Keratinocyte (primary cell): ENCODE measurements at places on chromosomes 5 and 9.
A peak's percentile ranks its signal among the peaks of the same experiment; 100 is the strongest.

- peaks cover 3% of the 10 kb centered on the region for H3K27me3 ChIP-seq
- no peak overlapping the region for H3K27ac ChIP-seq
- H3K36me3 ChIP-seq, result peaks cover 14% of the 10 kb centered on the region
- no peak overlapping the region for H3K4me3 ChIP-seq
- no peak for DNase-seq
- H3K4me1 ChIP-seq, result peaks cover 7% of the 10 kb centered on the region
Observed at GRCh38 chr5:141861194-141861593, 17.0 kb downstream of the PCDH1 start.

GRCh38 chr5:160956051-160956450 lies 104.0 kb upstream of the ATP10B start:
- peaks cover 21% of the 10 kb centered on the region for H3K4me1 ChIP-seq
- DNase-seq, result no peak
- H3K4me3 ChIP-seq, result no peak overlapping the region
- H3K27me3 ChIP-seq, result no peaks in the 10 kb centered on the region

DNA sequence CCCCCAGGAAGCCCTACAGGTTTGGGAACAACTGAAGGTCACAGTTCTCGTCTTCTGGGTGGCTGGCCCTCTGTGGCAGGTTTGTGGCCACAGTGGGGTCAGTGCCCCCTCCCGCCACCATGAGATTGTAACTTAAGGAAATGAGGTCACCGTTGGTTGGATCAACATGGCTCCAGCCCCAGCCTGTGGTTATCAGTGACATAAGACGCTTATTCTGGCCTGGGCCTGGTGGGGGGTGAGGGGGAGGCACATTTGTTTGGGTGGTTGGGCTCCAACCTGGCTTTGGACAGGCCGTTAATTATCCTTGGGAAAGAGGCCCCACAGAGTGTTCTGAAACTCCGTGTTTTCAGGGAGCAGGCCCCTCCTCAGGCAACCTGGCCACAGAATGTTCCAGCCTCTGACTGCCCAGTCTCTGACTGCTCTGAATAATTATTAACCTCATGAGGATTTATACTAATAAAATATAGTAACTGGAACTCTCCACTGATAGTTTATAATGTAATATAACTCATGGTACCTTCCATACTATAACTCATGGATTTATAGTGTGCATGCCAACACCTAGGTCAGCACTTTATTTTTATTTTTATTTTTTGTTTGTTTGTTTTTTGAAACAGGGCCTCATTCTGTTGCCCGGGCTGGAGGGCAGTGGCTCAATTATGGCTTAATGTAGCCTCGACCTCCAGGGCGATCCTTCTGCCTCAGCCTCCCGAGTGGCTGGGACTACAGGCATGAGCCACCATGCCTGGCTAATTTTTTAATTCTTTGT lies 58.0 kb upstream of the RPL26L1 start:
- H3K27me3 ChIP-seq, result no peaks in the 10 kb centered on the region
- peak overlapping the region; percentile 89 for H3K27ac ChIP-seq
- H3K4me1 ChIP-seq, result peaks cover 62% of the 10 kb centered on the region
- no peak overlapping the region for H3K4me3 ChIP-seq
- no peak for DNase-seq
- H3K36me3 ChIP-seq, result peaks cover 18% of the 10 kb centered on the region

GRCh38 chr9:3014178-3014577 lies 170.3 kb upstream of the PUM3 start:
- no peak overlapping the region for H3K4me3 ChIP-seq
- H3K4me1 ChIP-seq, result no peaks in the 10 kb centered on the region
- no peaks in the 10 kb centered on the region for H3K27me3 ChIP-seq
- H3K36me3 ChIP-seq, result no peaks in the 10 kb centered on the region

DNA sequence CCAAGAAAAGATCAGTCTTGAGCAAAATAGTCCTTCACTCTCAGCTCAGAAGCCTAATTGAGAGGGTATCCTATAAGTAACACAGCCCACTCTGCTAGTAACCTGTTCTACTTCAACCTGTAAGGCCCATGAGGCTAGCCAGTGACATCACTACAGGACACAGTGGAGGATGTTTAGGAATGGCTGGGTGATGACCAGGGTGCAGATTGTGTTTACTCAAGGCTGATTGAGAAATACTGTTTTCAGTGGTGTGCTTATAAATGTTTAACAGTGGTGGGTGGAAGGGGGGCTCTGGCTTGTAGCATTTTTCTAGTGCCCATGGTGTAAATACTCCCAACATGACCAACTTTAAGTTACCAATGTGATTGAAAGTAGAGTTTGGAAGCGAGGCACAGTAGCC lies 159.8 kb upstream of the CCDC152 start:
- no peak overlapping the region for H3K4me3 ChIP-seq
- no peaks in the 10 kb centered on the region for H3K27me3 ChIP-seq
- H3K36me3 ChIP-seq, result no peaks in the 10 kb centered on the region
- peaks cover 7% of the 10 kb centered on the region for H3K4me1 ChIP-seq
- no peak overlapping the region for H3K27ac ChIP-seq

GRCh38 chr9:92141144-92142129 lies 26.2 kb upstream of the SPTLC1 start:
- H3K36me3 ChIP-seq, result no peaks in the 10 kb centered on the region
- peaks cover 16% of the 10 kb centered on the region for H3K27me3 ChIP-seq
- no peak overlapping the region for H3K27ac ChIP-seq
- H3K4me1 ChIP-seq, result peaks cover 7% of the 10 kb centered on the region

- DNase-seq, result no peak
- H3K4me3 ChIP-seq, result no peak overlapping the region
- no peak overlapping the region for H3K27ac ChIP-seq
- peaks cover 11% of the 10 kb centered on the region for H3K27me3 ChIP-seq
- peaks cover 15% of the 10 kb centered on the region for H3K4me1 ChIP-seq
Observed at GRCh38 chr9:126857261-126857960, 3.0 kb upstream of the ZBTB34 start.

DNA sequence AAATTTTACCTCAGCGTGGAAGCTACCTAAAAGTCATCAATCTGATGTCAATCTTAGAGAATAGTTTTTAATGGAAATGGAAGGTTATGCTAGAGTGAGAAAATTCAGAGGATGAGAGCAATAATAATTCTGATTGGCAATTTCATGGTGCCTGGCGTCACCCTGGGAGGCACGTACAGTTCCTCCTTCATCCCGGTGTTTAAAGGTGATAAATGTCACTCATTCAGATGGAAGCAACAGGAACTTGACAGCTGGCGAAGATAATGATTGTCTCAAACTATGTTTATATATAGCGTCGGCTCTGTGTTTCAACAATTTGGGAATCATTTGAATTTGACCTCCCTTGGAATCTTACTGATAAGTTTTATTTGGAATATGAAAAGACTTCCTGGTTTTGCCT lies 108.4 kb downstream of the MED10 start:
- no peaks in the 10 kb centered on the region for H3K4me1 ChIP-seq
- no peak for DNase-seq
- no peak overlapping the region for H3K4me3 ChIP-seq
- no peaks in the 10 kb centered on the region for H3K36me3 ChIP-seq

GRCh38 chr5:8291641-8292040 lies 422.7 kb downstream of the MTRR start:
- no peak overlapping the region for H3K4me3 ChIP-seq
- no peaks in the 10 kb centered on the region for H3K36me3 ChIP-seq

GRCh38 chr5:33433303-33434240 lies 7.2 kb upstream of the TARS1 start:
- H3K36me3 ChIP-seq, result no peaks in the 10 kb centered on the region
- H3K4me3 ChIP-seq, result no peak overlapping the region
- DNase-seq, result no peak
- H3K27ac ChIP-seq, result no peak overlapping the region
- peaks cover 4% of the 10 kb centered on the region for H3K4me1 ChIP-seq

GRCh38 chr5:138980441-138980840 lies 105.3 kb upstream of the LRRTM2 start:
- no peak overlapping the region for H3K27ac ChIP-seq
- H3K4me3 ChIP-seq, result no peak overlapping the region
- peaks cover 1% of the 10 kb centered on the region for H3K36me3 ChIP-seq
- no peak for DNase-seq
- H3K27me3 ChIP-seq, result no peaks in the 10 kb centered on the region

- DNase-seq, result no peak
- H3K36me3 ChIP-seq, result peaks cover 3% of the 10 kb centered on the region
- no peak overlapping the region for H3K4me3 ChIP-seq
- H3K27ac ChIP-seq, result no peak overlapping the region
- no peaks in the 10 kb centered on the region for H3K27me3 ChIP-seq
Observed at GRCh38 chr9:106961623-106962022, 98.7 kb downstream of the ZNF462 start.

- no peak for DNase-seq
- no peak overlapping the region for H3K4me3 ChIP-seq
- no peak overlapping the region for H3K27ac ChIP-seq
- H3K36me3 ChIP-seq, result no peaks in the 10 kb centered on the region
Observed at GRCh38 chr9:130531670-130532069, 47.7 kb upstream of the FUBP3 start.

- no peaks in the 10 kb centered on the region for H3K36me3 ChIP-seq
- H3K27ac ChIP-seq, result no peak overlapping the region
- H3K4me3 ChIP-seq, result no peak overlapping the region
- DNase-seq, result no peak
- peaks cover 17% of the 10 kb centered on the region for H3K27me3 ChIP-seq
- H3K4me1 ChIP-seq, result no peaks in the 10 kb centered on the region
Observed at GRCh38 chr5:135625961-135626360, 47.2 kb upstream of the CXCL14 start.

GRCh38 chr9:126388964-126389708 lies 62.5 kb downstream of the MVB12B start:
- H3K4me1 ChIP-seq, result peaks cover 15% of the 10 kb centered on the region
- no peak for DNase-seq
- no peak overlapping the region for H3K4me3 ChIP-seq

GRCh38 chr9:91465420-91465819 lies 41.8 kb upstream of the NFIL3 start:
- H3K27ac ChIP-seq, result no peak overlapping the region
- no peak overlapping the region for H3K4me3 ChIP-seq
- peaks cover 5% of the 10 kb centered on the region for H3K27me3 ChIP-seq

DNA sequence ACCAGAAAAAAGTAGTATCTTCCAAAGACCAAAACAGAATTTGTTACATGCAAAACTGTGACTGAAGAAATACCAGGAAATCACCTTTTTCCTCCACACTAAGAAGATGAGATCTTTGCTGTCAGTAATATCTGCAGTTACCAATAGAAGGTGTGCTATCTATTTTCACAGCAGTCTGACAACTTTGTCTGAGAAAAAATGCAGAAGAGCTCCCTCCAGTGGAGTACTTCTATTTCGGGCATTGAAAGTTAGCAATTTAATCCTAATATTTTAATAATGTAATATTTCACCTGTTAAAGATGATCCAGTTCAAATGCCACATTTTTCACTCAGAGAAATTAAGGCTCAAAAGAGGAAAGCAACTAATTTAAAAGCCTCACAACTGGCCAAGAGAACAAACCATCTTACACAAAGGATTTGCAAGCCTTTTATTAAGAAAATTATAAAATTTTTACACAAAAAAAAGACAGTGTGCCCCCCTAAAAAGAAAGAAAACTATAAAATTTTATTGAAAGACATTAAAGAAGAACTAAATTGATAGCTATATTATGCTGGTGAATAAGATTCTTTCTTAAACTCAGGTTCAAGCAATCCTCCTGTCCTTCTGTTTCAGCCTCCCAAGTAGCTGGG lies 50.6 kb downstream of the DEPDC1B start:
- no peak overlapping the region for H3K27ac ChIP-seq
- no peak overlapping the region for H3K4me3 ChIP-seq
- no peaks in the 10 kb centered on the region for H3K36me3 ChIP-seq
- DNase-seq, result no peak
- no peaks in the 10 kb centered on the region for H3K27me3 ChIP-seq

DNA sequence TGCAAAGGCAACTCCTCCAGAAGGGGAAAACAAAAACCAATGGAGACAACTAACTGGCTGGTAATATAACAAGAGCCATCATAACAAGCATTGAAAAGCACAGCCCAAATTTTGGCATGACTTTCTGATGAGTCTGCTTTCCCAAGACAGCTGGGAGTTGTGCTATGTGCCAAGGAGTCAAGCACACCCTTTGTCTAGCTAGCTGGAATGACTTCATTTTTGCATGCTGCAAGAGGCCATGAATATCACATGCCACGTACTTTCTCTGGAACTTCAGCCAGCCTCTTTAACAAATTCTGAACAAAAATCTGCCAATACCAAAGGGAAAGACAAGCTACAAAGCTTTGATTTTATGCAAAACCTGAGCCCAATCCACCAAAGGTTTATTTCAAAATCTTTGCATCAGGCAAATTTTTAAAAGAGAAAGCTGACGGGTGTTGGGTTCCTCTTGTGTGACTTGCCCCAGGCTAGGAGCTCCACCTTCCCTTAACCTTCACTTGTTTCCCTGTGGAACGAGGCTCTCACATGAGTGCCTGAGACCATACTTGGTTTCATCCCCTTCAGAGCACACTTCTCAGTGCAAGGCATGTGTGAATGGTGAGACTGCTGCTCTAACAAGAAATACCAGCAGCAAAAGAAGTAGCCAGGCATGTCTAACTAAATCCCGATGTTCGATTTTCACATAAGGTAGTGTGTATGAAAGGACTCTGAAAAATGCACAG lies 47.3 kb downstream of the S1PR3 start:
- no peak overlapping the region for H3K27ac ChIP-seq
- peaks cover 15% of the 10 kb centered on the region for H3K4me1 ChIP-seq
- no peak overlapping the region for H3K4me3 ChIP-seq
- no peaks in the 10 kb centered on the region for H3K36me3 ChIP-seq
- no peaks in the 10 kb centered on the region for H3K27me3 ChIP-seq
- DNase-seq, result peak; percentile 73

DNA sequence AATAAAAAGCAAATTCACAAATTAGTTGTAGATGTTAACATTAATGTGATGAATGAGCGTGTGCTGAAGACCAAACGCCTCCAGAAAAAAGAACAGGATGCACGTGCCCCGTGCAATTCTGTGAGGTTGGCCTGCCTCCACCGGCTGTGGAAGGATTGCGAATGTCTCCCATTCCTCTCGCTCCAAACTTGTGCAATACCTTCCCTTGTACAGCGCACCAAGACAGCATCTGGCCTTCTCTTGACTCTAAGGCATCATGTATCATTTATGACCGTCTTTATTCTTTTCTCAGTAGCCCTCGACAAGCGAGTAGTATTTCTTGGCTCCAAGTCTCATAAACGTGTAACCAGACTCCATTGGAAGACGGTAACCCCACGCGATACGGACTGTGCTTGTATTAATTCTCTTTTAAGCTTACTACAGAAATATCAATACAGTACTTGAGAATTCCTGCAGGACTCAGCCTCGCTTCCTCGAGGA lies 1.5 kb upstream of the TESK1 start:
- peaks cover 10% of the 10 kb centered on the region for H3K36me3 ChIP-seq
- peak overlapping the region; percentile 30 for H3K4me3 ChIP-seq
- DNase-seq, result no peak

DNA sequence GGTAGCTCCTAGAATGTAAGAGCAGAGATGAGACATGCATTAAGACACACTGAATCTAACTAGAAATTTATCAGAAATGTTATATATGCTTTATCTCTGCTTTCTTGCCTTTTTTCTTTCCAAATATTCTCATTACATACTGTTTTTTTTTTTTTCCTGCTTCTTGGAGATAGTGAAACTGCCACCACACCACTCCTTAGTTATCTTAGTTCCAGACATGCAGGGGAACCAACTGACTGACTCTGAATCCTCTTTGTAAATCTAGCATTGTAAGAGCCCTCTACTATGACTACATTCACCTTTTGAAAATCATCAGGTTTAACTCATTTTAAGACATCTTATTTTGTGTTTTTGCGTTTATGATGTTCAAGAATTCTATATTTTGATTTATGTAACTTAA lies 181.3 kb upstream of the ST8SIA4 start:
- H3K4me1 ChIP-seq, result no peaks in the 10 kb centered on the region
- no peak overlapping the region for H3K27ac ChIP-seq
- H3K4me3 ChIP-seq, result no peak overlapping the region
- H3K36me3 ChIP-seq, result no peaks in the 10 kb centered on the region

GRCh38 chr5:17769277-17769676 lies 135.0 kb downstream of the TAF11L14 start:
- no peak overlapping the region for H3K27ac ChIP-seq
- H3K27me3 ChIP-seq, result no peaks in the 10 kb centered on the region
- H3K4me1 ChIP-seq, result no peaks in the 10 kb centered on the region
- no peak for DNase-seq
- no peaks in the 10 kb centered on the region for H3K36me3 ChIP-seq
